NCI-H82 (cell line): ENCODE measurements at places on chromosomes 2 and 18.
A peak's percentile ranks its signal among the peaks of the same experiment; 100 is the strongest.

- peak; percentile 93 for DNase-seq
These were observed 86.8 kb downstream of the SEMA4F start for GRCh38 chr2:74740741-74741431.

DNA sequence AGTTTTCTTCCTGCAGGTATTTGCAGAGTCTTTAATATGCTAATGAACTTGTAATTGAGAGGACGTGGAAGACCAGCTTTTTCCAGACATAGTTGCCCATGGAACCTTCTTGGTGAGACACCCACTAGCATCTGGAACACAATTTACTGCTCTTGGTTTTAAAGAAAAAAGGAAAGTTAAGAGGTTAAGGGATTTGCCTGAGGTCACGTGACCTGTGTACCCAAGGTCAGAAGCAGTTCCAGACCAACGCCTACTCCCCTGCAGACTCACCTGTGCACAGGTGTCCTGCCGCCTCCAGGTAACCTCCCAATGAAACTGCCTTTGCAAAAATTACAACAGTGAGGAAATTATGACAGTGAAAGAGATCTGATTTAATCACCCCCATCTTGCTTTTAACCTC lies 172.7 kb downstream of the ANAPC1 start:
- no peak for DNase-seq

- DNase-seq: no peak
These were observed 16.1 kb downstream of the MROH2A start for GRCh38 chr2:233794128-233794658.

DNA sequence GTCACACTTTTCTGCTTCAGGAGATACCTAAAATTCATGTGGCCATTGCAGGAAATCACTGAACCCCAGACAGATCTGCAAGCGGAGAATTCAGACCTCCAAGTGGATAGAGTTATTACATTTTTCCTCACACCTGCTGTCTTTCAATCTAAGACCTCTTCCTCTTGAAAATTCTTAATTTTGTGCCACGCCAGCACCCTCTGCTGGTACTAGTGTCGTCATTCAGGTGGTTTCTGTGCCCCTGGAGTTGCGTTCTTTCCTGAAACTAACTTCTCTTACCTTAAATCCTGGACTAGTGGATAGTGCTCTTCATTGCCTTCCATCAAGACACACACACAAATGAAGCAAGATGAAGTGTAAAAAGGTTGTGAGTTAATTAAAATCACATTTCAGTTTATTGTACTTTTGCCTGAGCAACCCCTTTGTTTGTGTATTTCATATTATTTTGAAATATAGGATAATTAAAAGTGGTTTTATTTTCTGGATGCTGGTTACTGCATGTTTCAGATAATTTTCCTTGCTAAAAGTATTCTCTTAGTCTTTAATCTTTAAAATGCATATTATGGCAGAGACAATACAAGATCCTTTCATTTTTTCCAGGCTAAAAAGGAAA lies 1.6 kb upstream of the DNER start:
- DNase-seq: peak; percentile 64

DNA sequence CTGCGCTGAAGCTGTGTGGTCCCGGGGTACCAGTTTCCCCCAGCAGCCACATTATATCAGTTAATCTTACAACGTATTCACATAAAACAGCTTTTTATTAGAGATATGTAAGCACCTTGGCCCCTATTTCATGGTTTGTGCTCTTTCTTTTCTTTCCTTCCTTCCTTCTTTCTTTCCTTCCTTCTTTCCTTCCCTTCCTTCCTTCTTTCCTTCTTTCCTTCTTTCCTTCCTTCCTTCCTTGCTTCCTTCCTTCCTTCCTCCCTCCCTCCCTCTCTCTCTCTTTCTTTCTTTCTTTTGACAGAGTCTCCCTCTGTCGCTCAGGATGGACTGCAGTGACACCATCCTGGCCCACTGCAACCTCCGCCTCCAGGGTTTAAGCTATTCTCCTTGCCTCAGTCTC lies 3.7 kb upstream of the METAP1D start:
- DNase-seq: no peak

DNA sequence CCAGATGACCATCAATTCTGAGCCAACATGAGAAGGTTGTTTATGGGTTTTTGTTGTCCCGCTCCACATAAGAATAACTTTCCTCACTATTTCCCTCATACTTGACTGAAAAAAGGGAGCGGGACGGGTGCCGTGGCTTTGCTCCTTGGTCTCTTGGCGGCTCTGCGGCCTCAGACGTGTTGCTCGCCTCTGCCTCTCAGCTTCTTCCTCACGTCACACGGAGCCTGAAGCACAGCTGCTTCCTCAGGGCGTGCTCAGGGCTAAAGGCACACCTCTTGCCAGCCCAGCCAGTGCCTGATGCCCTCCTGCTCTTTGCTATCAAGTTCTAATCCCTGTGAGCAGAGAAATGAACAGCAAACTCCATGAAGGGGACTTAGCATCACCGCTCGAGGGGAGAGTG lies 17.9 kb upstream of the ID2 start:
- peak; percentile 93 for DNase-seq

- no peak for DNase-seq
These were observed 170.0 kb upstream of the ARL4C start for GRCh38 chr2:234666911-234667310.

DNA sequence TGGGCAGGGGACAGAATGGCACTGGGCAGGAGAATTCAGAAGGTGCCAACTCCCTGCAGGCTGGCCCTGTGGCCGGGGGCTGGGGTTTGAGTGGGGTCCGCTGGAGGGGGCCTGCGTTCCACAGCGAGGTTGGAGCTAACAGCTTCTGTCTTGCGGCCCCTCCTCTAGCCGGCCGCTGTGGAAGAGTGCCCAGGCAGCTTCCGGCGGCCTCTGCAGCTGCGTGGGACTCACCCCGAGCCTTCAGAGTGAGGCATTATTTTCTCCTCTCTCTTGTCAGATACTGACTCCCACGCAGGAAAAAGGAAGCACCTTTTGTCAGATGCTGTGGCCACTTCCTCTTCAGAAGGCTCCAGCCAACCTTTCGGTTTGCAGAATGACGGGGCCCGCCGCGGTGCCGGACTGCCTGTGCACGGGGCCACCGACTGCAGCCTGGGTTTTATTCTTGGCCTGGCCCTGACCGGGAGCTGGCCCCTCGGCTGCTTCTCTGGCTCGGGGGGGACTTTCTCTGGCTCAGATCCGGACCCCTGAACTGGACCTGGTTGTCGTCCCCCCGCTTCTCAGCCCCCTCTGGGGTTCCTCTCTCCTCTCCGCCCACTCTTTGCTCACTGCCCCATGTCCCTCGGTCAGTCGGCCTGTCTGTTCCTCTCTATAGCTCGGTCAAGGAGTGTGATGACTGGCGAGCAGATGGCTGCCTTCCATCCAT lies 40.1 kb downstream of the ARHGAP25 start:
- no peak for DNase-seq

DNA sequence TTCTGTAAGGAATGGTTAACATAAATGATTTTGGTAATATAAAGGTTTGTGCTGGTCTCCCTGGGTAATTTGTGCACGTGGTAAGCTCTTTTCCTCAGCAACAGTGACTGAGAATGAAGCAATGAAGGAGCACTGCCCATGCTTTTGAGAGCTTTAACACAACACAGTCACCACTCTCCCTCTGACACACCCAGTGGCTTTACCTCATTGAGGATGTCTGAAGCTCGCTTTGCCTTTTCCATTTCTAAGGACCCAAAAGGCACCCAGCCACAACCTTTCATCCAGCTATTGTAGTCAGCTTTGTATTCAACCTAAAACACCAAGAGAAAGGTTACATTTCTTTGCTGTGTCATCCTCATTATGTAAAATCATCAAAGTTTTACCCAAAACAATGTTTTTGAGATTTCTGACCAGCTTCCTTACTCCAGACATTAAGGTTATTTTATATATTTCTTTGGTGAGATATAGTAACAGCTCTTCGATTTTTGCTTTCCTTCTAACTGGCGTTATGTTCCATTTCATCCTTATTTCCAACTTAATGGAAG lies 51.7 kb downstream of the NEB start:
- DNase-seq: no peak

DNA sequence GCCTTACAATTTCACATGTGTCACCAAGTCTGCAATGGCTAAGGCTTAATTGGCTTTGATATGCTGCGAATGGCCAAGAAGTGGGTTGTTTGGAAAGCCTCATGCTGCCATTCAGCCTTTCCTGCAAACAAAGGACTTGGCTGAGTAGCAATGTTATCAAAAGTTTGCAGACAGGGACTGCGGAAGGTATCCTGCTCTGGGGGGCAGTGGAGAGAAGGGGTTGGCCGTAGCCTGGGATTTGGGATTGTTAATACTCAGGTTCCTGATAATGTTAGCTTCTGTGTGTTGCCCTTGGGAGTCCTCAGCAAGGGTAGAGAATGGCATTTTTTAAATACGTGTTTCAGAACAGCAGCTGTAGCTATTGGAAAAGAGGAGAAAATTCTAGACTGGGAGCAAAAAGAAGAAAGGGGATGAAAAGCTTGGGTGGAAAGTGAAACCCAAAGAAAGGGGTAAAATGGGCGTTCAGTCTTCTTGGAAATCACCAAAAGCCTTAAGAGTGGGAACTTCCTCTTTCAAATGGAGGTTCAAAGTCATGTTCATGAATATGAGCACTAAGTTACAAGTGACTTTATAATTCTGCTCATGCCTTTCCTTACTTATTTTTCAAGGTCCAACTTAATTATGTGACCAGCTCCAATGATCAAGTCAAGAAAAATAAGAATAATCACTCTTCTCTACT lies 325.1 kb downstream of the RNF144A start:
- no peak for DNase-seq

DNA sequence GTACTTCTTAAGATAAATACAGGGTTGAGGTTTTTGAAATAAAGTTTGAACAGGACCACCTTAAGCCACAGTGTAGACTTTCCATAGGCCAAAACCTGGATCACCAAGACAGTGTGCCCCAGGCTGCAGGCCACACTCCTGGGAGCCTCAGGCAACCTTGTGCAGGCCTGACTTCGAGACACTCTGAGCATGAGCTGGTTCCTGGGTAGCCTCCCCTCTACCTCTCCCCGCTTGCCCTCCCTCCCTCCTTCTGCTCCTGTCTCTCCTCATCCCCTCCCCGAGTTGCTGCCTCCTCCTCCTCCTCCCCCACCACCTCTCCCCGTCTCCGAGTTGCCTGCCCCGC lies 10.6 kb upstream of the PROC start:
- no peak for DNase-seq

- DNase-seq: no peak
These were observed 291.8 kb upstream of the HS6ST1 start for GRCh38 chr2:128610496-128610895.

GRCh38 chr2:70916291-70916690 lies 19.4 kb upstream of the ATP6V1B1 start:
- no peak for DNase-seq

DNA sequence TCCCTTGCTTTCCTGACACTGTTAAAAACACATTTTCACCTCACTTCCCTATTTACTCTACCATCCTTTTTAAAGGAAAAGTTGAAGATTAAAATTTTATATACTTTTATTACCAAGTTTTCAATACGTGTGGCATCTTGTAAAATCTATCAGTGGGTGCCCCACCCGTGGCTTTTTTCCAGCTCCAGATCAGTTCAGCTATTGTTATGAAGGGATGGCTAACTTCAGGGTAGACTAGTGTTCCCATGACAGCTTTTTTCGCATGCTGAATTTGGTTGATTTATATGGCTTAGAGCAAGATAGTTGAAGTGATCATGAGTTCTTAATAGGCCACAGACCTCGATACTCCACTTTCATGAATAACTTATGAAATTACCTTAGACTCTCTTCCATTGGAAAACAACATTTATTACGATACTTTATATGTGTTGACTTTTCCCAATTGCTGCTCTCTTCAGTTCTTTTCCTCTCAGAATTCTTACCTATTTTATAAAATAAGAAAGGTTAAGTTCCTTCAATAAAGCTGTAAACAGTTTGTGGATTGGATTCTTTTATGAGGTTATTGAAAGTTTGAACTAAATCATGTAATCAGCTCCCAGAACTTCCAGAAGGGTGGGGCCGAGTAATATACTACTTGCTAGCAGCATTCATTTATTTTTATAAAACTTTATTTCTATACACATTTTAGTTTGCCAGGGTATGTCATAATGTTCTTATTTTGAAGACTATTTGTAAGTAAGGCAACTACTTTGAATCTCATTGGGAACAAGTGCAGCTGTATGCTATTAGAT lies 680.9 kb downstream of the SATB2 start:
- no peak for DNase-seq

DNA sequence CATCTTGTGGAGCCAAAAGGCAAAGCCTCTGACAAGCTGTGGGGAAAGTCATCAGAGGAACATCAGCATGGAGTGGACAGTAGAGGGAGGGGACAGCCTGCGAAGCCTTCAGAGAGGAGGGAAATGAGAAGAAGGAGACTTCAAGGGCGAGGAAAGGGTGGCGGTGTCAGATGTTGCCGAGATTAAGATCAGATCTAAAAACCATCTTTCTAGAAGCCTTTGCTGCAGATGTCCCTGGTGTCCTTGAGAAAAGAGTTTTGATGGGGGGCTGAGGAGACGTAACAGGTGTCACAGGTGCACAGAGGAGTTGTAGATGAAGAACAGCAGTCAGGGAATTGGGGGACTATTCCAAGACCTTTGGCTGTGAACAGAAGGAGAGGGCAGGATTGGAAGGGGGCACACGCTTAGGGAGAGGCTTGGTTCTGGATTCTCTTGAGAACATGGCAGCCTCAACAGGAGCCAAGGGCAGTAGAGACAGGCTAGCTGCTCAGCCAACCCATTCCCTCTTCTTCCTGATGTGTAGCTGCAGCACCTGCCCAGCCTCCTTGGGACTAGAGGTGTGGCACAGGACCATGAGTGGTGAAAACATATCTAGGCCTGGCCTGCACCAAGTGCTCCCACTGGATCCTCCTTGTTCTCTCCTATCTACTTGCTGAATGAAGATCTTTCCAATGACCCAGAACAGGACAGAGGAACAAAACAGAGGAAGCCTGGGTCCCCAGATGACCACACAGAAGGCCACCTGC lies 22.7 kb upstream of the NCL start:
- no peak for DNase-seq

- DNase-seq: no peak
These were observed 24.0 kb downstream of the PROKR1 start for GRCh38 chr2:68667371-68667770.

DNA sequence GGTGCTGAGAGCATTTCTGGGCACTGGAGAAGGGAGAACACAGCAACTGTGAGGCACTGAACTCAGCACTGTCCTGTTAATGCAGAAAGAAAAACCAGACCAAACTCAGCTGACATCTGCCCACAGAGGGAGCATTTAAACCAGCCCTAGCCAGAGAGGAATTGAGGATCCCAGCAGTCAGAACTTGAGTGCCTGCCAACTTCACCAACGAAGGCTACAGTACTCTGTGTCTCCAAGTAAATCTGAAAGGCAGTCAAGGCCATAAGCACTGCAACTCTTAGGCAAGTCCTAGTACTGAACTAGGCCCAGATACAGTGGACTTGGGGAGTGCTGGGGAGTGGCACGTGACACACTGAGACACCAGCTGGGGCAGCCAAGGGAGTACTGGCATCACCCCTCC lies 176.2 kb upstream of the ZC3H15 start:
- DNase-seq: no peak
